ENCODE measurements at places on chromosomes 2 and 18. TPM values are rescaled to one million over a fixed set of nuclear protein-coding genes. Genes with fewer than 3 reads are reported as not detected.

GRCh38 chr2:198144660-198145059 lies 340.3 kb downstream of the PLCL1 start:
- no peak for DNase-seq

GRCh38 chr2:191844706-191845105 lies 2.2 kb downstream of the CAVIN2 start:
- no peak for DNase-seq

DNA sequence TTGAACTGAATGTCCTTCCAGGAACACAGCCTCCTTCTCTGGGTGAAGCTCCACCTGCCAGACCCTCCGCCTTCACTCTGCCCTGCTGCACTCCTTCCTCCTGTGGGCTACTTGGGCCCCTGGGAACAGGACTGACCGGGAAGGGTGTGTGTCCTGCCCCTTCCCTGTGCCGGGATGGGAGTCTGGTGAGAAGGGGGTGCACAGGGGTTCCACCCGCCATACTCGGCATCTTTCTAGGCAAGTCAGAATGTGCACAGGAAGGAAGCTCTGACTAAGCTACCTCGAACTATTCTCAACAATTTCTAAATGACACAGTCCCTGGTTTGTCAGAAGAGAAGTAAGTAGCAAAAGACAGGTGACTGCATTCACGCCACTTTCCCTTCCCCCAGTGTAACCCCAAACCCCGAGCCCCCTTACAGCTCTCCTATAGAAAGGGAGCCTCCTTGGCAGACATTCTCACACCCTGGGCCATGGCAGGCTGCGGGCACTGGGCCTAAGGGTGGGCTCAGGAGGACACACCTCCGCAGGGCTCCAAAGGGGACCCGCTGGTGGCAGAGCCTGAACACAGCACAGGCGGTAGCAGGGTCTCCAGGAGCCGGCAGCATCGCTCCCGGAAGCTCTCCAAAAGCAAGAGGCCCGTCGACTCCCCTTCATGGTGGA lies 184.1 kb downstream of the HDAC4 start:
- peak; percentile 60 for DNase-seq

- no peak for DNase-seq
Observed at GRCh38 chr18:813172-814071, 1.4 kb upstream of the YES1 start.

- no peak for DNase-seq
Observed at GRCh38 chr18:10950080-10950875, 199.1 kb downstream of the PIEZO2 start.

DNA sequence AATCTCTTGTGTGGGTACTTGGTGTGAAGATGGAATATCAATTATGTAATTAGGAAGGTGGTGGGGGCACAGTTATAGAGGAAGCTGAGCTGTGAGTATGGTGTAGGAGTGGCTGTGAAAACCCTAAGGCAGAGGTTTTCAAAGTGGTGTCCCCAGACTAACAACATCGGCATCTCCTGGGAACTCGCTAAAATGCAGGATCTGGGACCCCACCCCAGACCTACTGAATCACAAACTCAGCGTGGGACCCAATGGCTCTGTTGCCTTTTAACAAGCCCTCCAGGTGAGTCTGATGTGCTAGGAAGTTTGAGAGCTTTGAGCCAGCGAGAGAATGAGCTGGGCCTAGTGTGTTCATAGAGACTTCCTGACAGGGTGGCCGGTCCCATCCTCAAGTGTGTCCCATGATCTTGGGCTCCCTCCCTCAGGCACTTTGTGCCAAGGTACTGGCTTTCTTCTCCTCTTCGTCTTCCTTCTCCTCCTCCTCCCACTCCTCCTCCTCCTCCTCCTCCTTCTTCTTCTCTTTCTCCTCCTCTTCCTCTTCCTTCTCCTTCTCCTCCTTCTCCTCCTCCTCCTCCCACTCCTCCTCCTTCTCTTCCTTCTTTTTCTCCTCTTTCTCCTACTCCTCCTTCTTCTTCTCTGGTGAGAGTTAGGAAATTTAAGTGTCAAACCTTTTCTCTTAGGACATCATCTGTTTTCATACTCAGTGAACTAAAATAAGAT lies 86.6 kb downstream of the PDK1 start:
- no peak for DNase-seq

GRCh38 chr18:54130177-54130576 lies 94.3 kb downstream of the MBD2 start:
- DNase-seq: no peak

- no peak for DNase-seq
Observed at GRCh38 chr2:6143812-6144211, 451.6 kb downstream of the SOX11 start.

DNA sequence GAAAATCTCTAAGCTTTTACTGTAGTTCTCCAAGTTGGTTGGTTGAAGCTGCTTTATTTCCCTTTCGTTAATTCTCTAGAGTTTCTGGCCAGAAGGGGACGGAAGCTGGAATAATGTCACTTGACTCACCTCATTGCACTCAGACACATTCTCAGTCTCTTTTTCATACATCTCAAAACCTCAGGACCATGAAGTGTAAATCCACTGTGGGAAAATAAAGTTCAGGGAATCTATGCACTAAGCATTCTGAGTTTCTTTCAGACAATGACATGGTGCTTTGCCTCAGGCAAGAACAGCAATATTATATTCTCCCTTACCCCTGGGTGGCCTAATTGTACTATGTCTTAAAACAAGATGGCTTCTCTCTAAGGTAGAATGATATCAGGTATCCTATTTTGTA lies 167.8 kb downstream of the PRPF40A start:
- DNase-seq: no peak

GRCh38 chr2:33706410-33706809 lies 107.3 kb upstream of the FAM98A start:
- DNase-seq: no peak

DNA sequence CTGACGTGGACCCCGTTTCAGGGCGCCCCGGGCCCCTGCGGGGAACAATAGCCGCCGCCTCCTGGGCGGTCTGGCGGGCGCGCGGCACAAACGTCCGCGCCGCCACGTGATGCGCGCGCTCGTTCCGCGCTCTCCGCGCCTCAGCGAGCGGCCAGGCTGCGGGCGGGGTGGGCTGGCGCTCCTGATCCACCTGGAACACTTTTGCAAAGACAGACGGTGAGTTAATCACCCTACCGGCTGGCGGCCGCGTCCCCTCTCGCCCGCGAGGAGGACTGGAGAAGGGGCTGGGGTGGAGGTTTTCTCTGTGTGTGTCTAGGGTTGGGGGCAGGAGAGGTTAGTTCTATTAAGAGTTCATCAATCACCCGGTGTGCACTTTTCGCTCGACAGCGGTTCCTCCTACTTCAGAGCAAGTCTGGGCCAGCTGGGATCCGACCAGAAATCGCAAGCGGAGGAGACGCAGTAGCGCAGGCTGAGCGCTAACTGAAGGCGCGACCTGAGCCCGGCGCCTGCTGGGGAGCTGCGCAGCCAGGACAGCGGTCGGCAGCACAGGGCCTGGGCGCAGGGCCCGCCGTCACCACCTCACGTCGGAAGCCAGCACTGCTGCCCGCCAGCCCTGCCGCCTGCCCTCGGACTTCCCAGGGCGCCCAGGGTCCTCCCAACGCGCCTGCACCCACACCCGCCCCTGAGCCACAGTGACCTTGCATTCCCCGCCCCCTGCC lies 10.3 kb upstream of the HOXD1 start:
- no peak for DNase-seq

GRCh38 chr2:5668682-5669250 lies 23.4 kb upstream of the SOX11 start:
- no peak for DNase-seq

GRCh38 chr2:141767051-141767450 lies 363.8 kb downstream of the LRP1B start:
- no peak for DNase-seq

DNA sequence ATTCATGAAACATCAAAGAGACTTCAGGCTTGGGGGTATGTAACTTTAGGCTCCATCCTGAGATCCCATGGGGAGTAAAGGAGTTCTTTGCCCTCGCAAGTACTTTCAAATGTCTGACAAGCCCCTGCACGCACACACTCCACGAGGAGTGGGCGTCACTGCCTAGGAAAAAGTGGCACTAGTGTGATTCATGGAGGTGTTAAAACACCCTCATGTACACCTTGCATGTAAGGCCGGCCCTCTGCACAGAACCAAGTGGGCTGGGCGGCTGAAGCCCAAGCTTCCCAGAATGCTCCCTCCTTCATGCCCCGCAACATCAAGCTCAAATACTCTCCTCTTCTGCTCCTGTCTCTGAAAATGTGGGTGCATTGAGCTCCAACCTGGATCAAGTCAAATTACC lies 7.8 kb downstream of the HS1BP3 start:
- DNase-seq: no peak

DNA sequence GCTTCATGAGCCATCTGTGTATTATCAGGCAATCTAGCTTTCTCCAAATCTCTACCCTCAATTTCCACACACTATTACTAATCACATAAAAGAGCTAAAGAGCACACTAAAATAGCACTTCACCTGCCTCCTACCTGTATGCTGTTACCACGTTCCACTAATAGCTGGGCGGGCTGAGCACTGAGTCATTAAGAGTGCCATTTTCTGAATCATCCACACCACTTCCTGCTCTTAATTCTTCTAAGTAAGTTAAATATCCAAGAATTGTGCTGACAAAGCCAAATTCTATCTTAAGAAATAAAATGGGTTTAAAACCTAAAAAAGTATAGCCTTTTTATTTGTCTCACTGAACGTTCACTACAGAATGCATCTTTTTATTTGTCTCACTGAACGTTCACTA lies 35.7 kb downstream of the NOL10 start:
- DNase-seq: no peak

- peak; percentile 79 for DNase-seq
Observed at GRCh38 chr2:218569038-218569431, 396 bp downstream of the CNOT9 start.

- DNase-seq: peak; percentile 86
Observed at GRCh38 chr18:48663931-48664847, 125.4 kb downstream of the CTIF start.

GRCh38 chr2:105328281-105329196 lies 996 bp downstream of the TGFBRAP1 start:
- DNase-seq: peak; percentile 77

- no peak for DNase-seq
Observed at GRCh38 chr2:33123216-33123615, 176.5 kb downstream of the LTBP1 start.

- DNase-seq: no peak
Observed at GRCh38 chr2:118309946-118310680, 221.8 kb downstream of the INSIG2 start.

- no peak for DNase-seq
Observed at GRCh38 chr2:45045706-45046105, 36.5 kb upstream of the SIX2 start.

- no peak for DNase-seq
Observed at GRCh38 chr2:177691177-177691576, 298.6 kb downstream of the AGPS start.

DNA sequence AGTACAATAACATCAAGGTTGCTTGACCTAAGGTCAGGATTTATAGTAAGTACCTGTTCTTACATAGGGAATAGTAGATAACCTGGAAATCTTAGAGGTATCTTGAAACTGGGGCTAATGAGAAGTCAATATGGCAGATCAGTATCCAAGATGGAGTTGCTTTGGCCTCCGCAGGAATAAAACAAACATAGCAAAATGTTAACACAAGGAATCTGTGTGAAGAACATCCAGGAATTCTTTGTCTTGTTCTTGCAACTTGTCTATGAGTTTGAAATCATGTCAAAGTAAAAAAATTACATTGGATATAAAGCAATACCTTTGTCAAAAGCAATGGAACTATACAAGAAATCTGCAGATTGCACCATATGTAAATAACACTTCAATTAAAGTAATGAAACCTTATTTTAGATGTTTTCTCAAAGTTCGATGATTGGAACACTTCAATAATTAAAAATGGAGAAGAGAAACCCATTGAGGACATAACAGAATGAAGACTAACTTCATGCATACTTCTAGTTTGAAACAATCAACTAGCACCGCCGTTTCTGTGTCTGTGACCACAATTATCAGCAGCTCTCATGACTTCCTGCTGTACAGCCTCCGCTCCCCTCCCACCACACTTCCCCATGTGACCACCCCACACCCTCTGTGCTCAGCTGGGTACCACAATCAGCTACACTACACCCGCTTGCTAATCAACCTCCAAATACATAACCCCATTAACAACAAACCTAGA lies 27.6 kb downstream of the C2orf76 start:
- no peak for DNase-seq

GBX2 gene
- total RNA-seq: not detected

G6PC2 gene
- total RNA-seq: not detected

BIN1 gene
- 14.0 TPM for total RNA-seq

HOXD3 gene
- total RNA-seq: 1.0 TPM

ANO7 gene
- 3.4 TPM for total RNA-seq

KIF5C gene
- total RNA-seq: 0.73 TPM

SPRED2 gene
- 22.0 TPM for total RNA-seq

ADRA2B gene
- total RNA-seq: 5.5 TPM

SULT1C2 gene
- total RNA-seq: 0.97 TPM

ID2 gene
- total RNA-seq: 35.1 TPM

ANAPC1 gene
- 21.1 TPM for total RNA-seq

TCF23 gene
- total RNA-seq: not detected

DNAH6 gene
- 0.22 TPM for total RNA-seq

IL36A gene
- not detected for total RNA-seq

SERPINB10 gene
- not detected for total RNA-seq

CHST10 gene
- total RNA-seq: 7.8 TPM

HMSD gene
- total RNA-seq: 1.1 TPM

MAP3K19 gene
- not detected for total RNA-seq

AOX1 gene
- total RNA-seq: 1.5 TPM

MPPE1 gene
- total RNA-seq: 39.9 TPM

FBXO15 gene
- 0.51 TPM for total RNA-seq

All from cardiac septum (tissue), 1 donor.